ENCODE measurements at places on chromosomes 2 and 18. TPM values are rescaled to one million over a fixed set of nuclear protein-coding genes. Genes with fewer than 3 reads are reported as not detected.

DNA sequence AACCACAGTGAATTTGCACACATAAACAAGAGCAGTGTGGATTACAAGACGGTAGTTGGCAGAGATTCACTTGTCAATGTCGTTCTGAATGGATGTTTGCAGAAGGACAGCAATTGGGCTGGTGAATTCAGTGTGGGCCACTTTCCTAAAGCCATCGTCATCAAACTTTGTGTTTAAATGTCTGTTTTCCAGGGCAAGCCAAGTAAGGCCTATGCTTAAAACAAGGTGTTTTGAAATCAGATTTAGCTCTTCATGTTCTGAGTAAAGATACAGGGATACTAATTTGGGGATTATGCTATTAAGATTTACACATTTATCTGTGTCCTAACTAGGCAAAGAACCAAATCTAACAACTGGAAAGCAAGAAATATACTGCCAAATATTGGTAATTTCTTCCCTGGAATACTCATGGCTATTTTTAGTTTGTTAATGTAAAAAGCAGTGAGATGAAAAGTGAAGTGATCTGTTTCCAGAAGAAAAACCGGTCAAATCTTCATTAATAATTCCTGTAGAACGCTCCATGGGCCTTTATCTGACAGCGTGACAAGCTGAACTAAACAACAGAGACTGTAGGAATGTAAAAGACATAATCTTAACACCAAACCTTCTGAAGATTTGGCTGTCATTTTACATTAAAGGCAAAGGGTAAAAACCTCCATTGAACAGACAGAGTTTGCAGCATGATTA, 175.7 kb downstream of the ICOS start:
- H3K27ac ChIP-seq, result peak overlapping the region; percentile 4
- DNase-seq, result no peak
- H3K27me3 ChIP-seq, result no peaks in the 10 kb centered on the region
- H3K4me3 ChIP-seq, result no peak overlapping the region

GRCh38 chr2:142877216-142877838, at the start of gene KYNU:
TSS of gene KYNU (plus strand) at chr2:142877664. CDS start at chr2:142885368, 7,704 bp downstream.
- H3K4me3 ChIP-seq, result peak within 1 kb of the TSS; percentile 4
- H3K36me3 ChIP-seq, result no peaks in the 10 kb centered on the region
- DNase-seq, result no peak

DNA sequence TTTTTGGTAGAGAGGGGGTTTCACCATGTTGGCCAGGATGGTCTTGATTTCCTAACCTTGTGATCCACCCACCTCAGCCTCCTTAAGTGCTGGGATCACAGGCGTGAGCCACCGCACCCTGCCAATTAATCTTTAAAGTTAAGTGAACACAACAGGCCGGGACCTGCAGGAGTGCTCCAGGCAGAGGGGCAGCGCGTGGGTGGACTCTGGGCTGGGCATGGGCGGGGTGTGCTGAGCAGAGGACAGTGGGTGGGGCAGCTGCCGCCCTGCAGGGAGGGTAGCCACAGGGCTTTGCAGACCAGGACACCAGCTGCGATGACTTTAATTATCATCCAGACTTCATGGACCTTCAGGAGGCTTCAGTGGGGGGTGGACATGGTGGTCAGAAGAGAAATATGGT, 8.8 kb upstream of the GPR148 start:
- no peaks in the 10 kb centered on the region for H3K36me3 ChIP-seq
- DNase-seq, result no peak
- no peaks in the 10 kb centered on the region for H3K27me3 ChIP-seq
- H3K27ac ChIP-seq, result no peak overlapping the region

GRCh38 chr18:63224630-63225029, 94.9 kb downstream of the BCL2 start:
- no peak overlapping the region for H3K4me3 ChIP-seq
- no peak overlapping the region for H3K27ac ChIP-seq
- DNase-seq, result no peak
- no peaks in the 10 kb centered on the region for H3K4me1 ChIP-seq

DNA sequence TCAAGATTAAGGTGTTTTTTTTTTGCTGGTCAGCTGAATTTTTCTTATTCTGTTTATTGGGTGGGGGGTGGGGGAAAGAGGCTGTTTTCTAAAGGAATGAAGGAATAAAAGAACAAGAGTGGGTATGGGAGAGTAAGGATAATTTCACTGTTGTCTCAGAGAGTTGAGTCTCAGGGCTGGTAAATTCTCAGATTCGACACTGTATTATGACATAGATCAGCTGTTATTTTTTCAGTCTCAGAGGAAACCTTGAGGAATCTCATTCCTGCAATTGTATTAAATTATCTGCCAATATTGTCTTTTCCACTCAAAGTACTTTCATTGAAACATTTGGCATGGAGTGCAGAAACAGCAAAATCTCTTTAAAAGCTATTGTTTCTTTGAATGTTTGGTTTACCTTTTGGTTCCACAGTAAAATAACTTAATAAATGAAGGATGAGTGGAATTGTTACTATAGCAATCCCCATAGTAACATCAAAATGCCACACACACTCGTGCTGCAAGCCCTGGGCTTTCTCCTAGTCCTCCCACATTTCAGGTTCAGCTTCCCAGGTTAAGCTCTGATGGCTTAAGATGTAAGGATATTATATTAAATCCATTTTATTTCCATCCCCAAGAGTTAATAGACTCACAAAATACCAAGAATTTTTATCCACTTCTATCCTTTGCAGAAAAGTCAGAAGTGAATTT, 478.7 kb upstream of the TCF4 start:
- no peaks in the 10 kb centered on the region for H3K36me3 ChIP-seq
- H3K27ac ChIP-seq, result no peak overlapping the region
- DNase-seq, result no peak
- H3K27me3 ChIP-seq, result no peaks in the 10 kb centered on the region
- peaks cover 8% of the 10 kb centered on the region for H3K4me1 ChIP-seq
- H3K4me3 ChIP-seq, result no peak overlapping the region

GRCh38 chr2:147223119-147223518, 621.7 kb upstream of the ACVR2A start:
- no peak overlapping the region for H3K27ac ChIP-seq
- no peaks in the 10 kb centered on the region for H3K36me3 ChIP-seq
- no peak for DNase-seq

DNA sequence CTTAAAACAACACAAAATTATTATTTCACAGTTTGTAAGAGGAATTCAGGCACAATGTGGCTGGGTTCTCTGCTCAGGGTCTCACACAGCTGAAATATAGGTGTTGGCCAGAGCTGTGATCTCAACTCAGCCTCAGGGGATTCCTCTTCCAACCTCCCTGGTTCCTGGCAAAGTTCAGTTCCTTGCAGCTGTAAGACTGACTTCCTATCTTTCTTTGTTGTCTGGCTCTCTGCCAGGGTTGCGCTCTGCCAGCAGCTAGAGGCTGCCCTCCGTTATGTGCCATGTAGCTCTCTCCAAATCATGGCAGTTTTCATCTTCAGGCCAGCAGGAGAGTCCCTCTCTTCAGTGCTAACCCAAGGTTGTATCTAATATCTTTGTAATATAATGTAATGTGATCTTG, 272.5 kb upstream of the KCNJ3 start:
- no peaks in the 10 kb centered on the region for H3K4me1 ChIP-seq
- no peak for DNase-seq
- no peak overlapping the region for H3K4me3 ChIP-seq

DNA sequence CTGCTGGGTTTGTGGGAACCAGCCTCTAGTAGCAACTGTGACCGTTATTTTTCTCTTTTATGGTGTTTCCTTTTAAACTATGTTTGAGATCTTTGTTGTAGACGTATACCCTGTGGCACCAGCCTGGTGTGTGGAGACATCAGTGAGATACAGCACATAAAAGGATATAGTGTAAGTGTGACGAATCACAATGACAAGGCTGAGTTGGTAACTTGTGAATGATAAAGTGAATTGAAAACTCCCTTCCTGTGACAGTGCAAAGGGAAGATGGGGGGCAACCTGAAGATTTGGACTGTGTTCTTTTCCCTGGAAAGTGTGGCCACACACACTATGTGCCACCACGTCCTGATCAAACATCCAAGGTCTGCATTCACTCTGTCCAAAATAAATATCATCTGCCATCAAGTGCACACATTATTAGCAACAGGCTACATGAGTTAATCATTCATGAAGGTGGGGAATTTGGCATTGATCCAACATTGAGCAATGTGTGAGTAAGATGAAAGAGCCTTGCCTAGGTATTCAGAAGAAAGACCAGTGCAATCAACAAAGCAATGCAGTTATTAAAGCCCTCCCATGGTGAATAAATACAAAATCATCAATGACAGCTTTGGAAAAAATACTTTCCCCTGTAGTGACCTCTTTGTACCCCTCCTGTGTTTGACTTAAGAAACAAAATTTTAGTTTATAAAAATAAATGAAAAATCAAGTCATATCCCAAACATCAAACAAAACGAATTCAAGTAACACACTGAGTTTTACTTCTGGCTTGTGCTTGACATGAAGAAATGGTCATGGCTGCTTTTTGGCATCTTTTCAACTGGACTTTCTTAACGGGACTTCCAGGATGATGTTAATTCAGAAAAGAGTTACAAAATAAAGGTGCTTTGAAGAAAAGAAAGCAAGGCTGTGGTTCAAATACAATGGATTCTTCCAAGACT, 1280.5 kb upstream of the ZEB2 start:
- no peak for DNase-seq
- no peak overlapping the region for H3K4me3 ChIP-seq
- H3K27me3 ChIP-seq, result no peaks in the 10 kb centered on the region
- no peaks in the 10 kb centered on the region for H3K36me3 ChIP-seq
- no peak overlapping the region for H3K27ac ChIP-seq

DNA sequence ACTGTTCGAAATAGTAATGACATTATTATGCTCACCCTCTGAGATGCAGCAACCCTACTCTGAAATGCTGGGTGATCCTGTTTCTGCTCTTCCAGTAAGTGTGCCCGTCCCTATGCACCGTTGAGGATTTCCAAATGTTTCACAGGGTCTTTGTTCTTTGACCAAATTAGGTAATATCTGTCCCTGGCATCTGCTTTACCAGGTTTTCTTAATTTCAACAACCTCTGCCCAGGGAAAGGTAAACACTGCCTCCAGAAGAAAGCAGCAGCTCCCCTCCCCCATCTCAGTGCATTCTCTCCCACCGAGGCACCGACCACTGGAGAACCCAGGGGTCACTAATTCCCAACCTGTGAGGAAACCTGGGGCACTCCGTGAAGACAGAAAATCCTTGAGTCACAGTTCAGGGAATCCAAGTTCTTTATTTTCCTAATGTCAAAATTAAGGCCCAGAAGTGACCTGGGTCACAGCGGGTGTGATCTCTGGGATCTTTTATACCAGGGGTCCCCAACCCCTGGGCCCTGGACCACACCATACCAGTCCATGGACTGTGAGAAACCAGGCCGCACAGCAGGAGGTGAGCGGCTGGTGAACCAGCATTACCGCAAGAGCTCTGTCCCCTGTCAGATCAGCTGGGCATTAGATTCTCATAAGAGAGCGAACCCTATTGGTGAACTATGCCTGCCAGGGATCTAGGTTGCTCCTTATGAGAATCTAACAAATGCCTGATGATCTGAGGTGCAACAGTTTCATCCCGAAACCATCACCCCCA, 1.2 kb upstream of the GRB14 start:
- H3K4me1 ChIP-seq, result no peaks in the 10 kb centered on the region
- H3K4me3 ChIP-seq, result no peak overlapping the region
- H3K27me3 ChIP-seq, result no peaks in the 10 kb centered on the region
- DNase-seq, result no peak
- no peaks in the 10 kb centered on the region for H3K36me3 ChIP-seq

- H3K27me3 ChIP-seq, result no peaks in the 10 kb centered on the region
- peak overlapping the region; percentile 28 for H3K27ac ChIP-seq
- H3K4me1 ChIP-seq, result no peaks in the 10 kb centered on the region
Measured at GRCh38 chr2:101806701-101807100, 109.2 kb downstream of the MAP4K4 start.

DNA sequence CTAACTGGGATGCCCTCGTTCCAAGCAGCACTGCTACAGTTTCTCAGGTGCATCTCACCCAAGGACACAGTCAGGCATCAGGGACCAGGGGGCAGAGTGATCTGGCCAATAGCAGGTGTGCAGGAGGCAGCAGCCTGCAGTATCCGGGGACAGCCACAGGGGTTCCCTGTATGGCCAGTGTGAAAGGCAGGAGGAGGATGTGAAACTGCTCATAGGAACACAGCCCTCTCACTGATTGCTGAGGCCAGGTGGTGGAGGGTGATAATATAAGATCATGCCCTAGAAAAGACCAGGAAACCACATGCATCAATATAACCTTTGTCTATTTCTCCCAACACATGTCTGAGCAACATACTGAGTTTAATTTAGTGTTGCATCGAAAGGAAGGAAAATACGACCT, 112.7 kb upstream of the TACR1 start:
- no peak overlapping the region for H3K27ac ChIP-seq
- no peaks in the 10 kb centered on the region for H3K4me1 ChIP-seq
- no peak overlapping the region for H3K4me3 ChIP-seq
- H3K36me3 ChIP-seq, result no peaks in the 10 kb centered on the region

DNA sequence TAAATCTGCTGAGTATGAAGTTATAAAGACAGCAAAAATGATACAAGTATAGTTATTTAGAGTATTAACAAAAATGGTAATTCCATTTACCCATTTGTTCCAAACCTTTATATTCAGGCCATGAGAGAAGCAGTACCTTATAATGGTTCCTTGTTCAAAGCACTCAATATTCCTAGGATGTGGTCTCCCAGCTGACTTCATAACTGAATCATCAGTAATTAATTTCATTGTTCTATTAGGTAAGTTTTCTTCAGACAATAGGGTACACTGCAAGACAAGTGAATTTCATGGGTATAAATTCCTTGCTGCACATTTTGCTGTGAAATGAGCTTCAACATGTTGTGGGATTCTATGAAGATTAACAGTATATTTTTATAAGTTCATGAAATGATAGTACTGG, 550.8 kb upstream of the ZEB2 start:
- no peak overlapping the region for H3K27ac ChIP-seq
- no peaks in the 10 kb centered on the region for H3K27me3 ChIP-seq
- H3K36me3 ChIP-seq, result no peaks in the 10 kb centered on the region
- DNase-seq, result no peak

DNA sequence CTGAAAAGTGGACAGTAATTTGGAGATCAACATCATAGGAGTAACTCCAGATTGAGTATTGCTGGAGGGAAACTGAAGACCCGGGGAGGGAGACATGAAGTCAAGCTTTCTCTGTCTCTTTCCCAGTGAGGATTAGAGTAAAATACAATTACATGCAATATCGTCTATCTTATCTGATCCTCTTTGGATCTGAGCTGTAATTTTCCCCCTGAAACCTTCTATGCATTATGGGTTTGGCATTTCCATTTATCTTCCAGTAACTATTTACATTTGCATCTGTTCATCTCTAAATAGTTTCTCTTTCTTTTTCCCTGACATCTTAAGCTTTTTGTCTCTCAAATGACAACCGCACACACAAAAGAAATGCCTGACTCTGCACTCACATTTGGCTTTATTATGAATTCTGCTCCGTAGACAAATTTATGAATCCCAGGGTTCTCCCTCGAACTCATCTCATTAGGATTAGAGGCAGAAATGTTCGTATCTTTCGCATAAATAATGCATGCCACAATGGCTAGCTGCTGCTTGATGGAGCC, 113.1 kb downstream of the SPP2 start:
- H3K4me1 ChIP-seq, result no peaks in the 10 kb centered on the region
- H3K4me3 ChIP-seq, result no peak overlapping the region
- DNase-seq, result no peak
- no peaks in the 10 kb centered on the region for H3K27me3 ChIP-seq
- no peak overlapping the region for H3K27ac ChIP-seq

Gene CYBRD1
- 238 TPM for total RNA-seq

Gene OSBPL6
- 11.5 TPM for total RNA-seq

Gene MYOM1
- 410 TPM for total RNA-seq

Gene EDAR
- total RNA-seq, result not detected

Gene AMER3
- total RNA-seq, result not detected

Gene IGFBP5
- 554 TPM for total RNA-seq

All from right atrium auricular region (tissue), 2 donors.